ENCODE measurements at places on chromosomes 4 and X. TPM values are rescaled to one million over a fixed set of nuclear protein-coding genes. Genes with fewer than 3 reads are reported as not detected.

DNA sequence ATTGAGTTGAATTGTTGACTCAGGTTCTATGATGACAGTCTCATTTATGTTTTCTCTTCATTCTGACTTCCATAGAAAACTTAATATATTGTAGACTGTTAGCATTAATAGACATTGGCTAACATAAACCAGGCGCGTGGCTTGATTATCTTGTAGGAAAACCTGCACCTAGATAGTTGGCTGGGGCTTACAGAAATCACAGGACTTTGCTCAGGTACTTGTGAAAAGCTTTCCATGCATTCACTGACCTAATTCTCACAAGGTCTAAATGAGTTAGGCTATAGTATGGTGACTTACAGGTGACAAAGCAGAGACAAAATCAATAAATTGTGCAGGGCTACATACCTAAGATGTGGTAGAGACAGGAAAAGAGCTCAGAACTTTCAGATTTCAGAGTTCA lies 212.8 kb downstream of the GPAT3 start:
- no peak for DNase-seq

- DNase-seq = no peak
Measured at GRCh38 chrX:134797390-134797700, 139.1 kb upstream of the PLAC1 start.

DNA sequence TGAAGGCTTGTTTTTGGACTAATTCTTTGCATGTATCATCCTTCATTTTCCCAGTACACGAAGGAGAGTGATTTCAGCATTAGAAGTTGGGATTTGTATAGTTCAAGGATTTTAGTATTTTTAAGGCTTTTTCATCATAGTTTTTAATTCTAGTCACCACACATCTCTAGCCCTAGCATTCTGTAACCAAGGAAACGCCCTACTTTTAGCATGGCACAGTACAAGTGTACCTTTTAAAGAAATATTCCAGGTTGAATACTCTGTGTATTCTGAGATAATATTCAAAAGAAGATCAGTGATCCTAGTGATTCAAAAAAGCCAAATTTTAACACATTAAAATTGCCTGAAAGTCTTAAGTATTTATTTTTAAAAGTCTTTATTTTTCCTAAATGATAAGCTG lies 150.5 kb downstream of the RAP1GDS1 start:
- DNase-seq = no peak

DNA sequence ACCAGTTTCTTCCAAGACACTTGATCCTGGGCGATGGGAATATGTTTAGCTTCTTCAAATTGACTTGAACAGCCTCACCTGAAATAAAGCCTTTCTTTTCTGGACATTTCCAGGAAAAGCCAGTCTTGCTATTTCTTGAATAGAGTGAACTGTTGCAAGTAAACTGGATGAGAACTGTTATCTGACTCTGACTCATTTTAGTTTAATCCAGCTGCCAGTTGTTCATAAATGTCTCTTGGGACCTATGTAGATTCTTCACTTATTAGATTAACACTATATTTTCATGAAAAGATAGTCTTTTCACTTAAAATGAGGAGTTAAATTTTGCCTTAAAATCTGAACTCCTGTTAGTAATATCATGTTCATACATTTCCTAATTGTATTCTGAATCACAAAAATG lies 615.4 kb upstream of the GALNT7 start:
- DNase-seq = no peak

DNA sequence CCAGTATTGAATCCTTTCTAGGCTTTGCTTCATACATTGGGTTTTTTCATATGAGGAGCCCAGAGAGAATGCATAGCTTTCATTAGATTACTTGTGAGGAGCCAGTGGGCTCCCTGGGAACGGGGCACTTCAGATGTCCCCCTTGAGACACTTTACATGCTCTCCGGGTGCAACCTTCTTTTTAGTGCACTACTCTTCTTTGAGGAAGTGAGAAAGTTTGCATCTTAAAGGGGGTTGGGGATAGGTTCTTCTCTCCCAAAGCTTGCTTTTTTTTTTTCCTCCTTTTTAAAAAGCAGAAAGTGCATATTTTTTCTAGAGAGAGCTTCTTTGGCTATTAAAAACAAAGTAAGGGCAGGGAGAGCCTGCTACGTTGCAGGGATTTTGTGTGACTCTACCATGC lies 4.3 kb downstream of the HADH start:
- no peak for DNase-seq

- peak; percentile 75 for DNase-seq
Measured at GRCh38 chr4:80492761-80493160, 157.2 kb downstream of the CFAP299 start.

Gene FAM156B
- 12.2 TPM for total RNA-seq

Gene ADRA2C
- not detected for total RNA-seq

Gene N4BP2
- total RNA-seq = 22.5 TPM

Gene LNX1
- not detected for total RNA-seq

Gene PITX2
- 0.13 TPM for total RNA-seq

Gene IDS
- total RNA-seq = 114 TPM

Gene DDIT4L
- 1.1 TPM for total RNA-seq
